Kidney epithelial cell (primary cell): ENCODE measurements at places on chromosomes 4 and X. TPM values are rescaled to one million over a fixed set of nuclear protein-coding genes. Genes with fewer than 3 reads are reported as not detected.

The CYBB gene
- total RNA-seq, result 0.27 and 0.38 TPM in 2 replicates

- no peak for DNase-seq
Observed at GRCh38 chr4:165838575-165838974, 34.5 kb upstream of the TLL1 start.

DNA sequence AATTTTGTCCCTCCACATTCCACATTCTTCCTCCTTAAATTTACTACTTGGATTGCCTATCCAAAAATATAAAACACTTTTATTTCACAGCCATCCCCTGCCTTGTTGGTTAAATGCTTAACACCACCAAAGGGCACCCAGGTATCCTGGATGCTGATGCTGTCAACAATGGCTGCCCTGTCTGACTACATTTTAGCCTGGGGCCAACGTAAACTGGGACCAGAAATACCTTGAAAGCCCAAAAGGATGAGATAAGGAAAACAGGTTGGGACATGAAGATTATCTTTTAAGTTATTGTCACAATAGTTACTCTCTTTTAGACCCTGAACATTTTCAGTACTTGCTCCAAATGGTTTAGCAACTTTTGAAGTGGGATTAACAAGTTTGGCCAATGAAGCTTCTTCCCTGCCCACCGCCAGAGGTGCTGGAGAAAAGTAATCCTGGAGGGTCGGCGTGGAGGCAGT lies 775 bp upstream of the YIPF6 start:
- DNase-seq, result no peak

DNA sequence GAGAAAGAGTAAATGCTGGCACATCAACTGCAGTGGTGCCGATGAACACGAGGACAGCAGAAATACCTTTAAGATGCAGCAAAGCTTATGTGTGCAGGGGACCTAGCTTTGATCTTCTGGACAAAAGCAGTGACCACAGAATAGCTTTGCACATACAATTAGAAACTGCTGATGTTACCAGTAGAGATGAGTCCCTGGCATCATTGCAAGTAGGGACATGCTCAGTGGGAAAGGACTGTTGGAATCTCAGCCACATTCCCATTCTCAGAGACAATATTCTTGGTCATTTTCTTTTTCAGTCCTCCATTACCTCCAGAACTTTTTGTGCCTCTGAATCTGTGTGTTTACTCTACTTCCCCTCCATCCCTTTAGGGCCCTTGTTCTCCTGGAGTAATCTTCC lies 16.9 kb upstream of the PDLIM3 start:
- no peak for DNase-seq

DNA sequence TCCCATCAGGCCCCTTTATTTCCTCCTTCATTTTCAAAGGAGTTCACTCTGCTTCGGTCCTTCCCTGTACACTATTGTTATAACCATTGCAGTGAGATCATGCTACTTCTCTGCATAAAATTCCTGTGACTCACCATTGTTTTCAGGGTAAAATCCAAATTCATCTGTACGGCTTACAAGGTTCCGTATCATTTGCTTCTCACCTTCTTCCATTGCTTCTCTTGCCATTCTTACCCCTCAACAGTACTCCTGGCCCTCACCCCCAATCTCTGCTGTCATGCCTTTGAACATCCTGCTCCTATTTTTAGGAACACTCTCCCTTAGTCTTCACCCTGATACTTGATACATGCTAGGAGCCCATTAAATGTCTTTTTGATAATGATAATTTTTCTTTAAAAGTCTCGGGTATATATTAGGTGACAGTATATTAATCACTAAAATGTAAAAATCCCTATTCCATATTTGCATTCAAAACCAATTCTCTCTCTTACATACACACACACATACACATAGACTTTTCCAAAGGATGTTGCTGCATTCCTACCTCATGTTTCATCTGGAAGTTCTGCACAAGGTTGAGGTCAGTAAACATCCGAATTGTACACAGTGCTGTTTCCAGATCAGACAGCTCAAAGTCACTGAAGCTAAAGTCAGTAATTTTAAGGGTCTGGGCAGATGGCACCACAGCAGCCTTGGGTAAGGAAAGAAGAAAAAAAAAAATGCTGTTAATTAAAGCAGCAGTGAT lies 103.4 kb downstream of the PDE5A start:
- peak; percentile 47 for DNase-seq

The PAGE5 gene
- total RNA-seq, result not detected in 2 replicates

The H2BW2 gene
- not detected in 2 replicates for total RNA-seq

- DNase-seq, result no peak
Observed at GRCh38 chr4:92334716-92335350, 31.1 kb downstream of the GRID2 start.

DNA sequence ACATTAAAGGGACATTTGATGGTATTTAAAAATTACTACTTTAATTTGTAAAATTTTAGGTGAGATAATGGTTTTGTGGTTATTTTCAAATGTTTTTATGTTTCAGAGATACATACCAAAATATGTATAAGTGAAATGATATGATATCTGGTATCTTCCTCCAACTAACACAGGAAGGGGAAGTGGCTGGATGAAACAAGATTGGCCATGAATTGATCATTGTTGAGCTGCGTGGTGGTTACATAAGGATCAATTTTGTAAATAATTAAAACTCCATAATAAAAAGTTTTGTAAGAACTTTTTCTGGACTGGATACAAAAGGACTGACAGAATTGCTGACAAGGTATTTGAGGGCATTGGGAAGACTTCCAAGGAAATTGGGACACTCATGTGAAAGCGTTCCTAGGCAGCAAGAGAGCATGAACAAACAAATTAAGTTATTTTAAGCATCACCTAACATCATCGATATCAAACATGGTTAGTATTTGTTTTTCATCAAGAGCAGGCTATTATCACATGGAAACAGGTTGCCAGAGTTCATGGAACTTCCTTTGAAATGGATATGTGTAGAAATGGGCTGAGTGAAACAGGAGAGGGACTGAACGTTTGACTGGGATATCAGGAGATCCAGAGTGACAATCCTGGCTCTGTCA lies 4.4 kb upstream of the PGM2 start:
- DNase-seq, result no peak

- DNase-seq, result no peak
Observed at GRCh38 chr4:168335621-168336020, 17.1 kb upstream of the DDX60 start.

The GABRB1 gene
- total RNA-seq, result not detected in 2 replicates
